Endothelial cell (in vitro differentiated cells): ENCODE measurements at places on chromosomes 1 and 21.

DNA sequence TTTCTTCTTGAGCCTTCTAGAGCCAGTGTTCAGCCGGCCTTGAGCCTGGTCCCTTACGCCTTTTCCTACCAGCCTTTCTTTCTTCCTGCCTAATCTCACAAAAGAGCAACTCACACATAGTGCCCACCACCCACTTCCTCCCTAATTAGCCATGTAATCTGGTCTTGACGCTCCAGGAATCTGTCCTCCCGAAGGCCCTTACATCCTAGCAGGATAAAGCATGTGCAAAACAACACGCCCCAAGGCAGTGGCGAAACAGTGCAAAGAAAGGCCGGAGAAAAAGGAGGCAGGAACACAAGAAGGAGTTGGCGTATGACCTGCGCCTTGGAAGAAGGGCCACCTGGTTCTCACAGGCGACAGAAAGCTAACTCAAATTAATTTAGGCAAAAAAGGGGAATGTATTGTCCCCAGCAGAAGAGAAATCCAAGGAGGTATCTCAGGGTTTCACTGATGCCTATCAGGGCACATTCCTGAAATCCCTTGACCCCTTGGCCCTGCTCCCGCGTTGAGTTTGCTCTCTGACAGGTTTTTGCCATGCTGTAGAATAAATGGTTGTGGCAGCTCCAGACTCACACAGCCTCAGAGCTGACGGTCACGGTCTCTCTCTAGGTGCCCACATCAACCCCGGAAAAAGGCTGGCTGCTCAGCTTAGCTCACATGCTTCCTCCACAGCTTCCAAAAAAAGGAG is 79.0 kb downstream of the ZNF281 start:
- no peak for DNase-seq

DNA sequence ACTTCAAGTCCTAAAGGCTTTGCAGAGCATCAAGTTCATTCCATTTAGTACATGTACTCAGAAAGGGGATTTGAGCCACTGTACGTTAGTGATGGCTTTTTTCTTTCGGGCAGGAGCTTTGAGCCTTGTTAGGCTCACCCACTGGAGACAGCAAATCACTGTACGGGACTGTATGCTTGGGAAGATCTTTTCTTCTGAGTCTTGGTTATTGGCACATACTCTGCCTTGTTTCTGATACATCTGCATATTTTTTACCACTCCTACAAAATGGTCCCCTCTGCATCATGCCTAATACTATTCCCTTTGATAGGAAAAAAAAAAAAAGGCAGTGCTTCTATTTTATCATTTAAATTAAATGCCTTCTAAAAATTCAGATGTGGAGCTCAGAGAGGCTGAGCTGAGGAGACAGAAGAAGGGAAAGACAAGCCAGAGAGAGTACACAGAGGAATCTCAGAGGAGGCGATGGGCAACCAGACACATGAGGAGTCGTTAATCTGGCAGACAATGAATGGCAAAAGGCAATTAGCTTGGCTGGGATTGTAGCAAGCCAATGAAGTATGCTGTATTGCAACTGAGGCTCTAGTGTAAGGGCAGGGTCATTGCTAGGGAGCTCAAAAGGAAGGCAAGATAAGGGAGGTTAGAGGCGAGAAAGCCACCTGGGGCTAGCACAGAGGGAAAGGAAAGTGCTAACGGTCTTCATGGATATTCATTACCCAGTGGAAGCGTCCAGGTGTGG is 39.4 kb downstream of the PHC2 start:
- DNase-seq: no peak

DNA sequence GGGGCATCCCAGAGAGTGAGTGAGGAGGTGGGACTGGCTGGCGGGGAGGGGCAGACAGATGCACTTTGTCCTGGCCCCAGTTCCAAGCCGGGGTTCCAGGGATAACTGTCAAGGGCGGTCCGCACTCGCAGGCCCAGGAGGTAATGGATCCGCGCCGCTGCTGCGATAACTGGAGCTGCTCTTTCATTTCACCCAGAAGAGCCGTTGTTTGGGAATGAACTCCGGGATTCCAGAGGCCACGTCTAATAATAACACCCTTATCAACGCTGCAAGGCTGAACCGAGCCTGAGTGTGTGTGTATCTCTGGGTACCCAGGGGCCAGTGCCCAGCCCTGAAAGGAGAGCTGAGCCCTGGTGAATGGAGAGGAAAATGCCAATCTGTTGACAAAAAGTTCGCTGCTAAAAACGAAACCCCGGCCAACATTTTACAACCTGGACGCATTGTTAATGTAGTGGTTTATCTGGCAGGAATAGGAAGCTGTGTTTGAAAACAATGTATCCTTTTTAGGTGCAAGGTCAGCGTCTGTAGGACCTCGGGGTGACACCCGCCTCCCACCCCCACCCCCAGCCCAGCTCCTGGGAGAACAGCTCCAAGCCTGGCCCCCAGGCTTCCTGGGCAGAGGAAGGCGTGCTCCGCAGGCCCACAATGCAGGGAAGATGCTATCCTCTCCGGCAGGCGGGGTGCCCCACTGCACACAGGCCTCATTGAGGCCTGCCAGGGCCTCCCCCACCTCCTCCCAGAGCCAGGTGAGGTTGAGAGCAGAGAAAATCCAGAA is 119.7 kb downstream of the PROX1 start:
- no peak for DNase-seq

DNA sequence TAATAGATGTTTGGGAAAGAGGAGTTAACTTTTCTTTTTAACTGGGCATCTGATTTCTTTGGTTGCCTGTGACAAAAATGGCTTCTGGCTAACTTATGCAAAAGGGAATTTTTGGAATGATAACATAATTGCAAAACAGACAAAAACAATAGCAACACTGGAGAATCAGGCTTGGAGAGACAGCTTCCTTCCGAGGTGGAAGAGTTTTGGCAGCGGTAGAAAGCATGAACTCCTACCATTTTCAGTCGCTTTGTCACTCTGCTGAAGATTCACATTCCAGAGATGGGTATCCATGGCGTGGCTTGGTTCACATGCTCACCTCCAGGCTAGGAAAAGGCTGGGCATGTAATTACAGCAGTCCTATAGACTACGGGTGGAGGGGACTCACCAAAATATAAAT is 17.2 kb upstream of the FGGY start:
- no peak for DNase-seq

DNA sequence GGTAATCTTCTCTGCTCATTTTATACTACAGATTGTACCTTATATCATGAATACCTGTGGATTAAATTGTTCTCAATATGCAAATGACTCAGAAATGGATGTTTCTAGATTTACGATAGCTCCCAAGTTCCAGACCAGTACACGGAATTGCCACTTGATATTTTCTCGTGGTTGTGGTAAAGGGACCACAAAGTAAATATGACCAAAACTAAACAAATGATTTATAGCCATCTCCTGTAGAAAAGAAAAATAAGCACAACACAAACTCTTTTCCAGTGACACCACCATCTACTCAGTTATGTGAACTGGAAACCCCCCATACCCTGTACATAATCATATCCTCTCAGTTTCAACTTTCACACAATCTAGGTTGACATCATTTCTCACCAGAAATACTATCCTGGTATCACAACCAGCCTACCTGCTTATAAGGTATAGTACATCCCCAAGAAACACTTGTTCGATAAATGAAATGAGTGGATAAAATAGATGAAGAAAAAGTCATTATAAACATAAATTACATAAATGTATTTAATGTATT is 172.3 kb downstream of the ADGRL4 start:
- DNase-seq: no peak

DNA sequence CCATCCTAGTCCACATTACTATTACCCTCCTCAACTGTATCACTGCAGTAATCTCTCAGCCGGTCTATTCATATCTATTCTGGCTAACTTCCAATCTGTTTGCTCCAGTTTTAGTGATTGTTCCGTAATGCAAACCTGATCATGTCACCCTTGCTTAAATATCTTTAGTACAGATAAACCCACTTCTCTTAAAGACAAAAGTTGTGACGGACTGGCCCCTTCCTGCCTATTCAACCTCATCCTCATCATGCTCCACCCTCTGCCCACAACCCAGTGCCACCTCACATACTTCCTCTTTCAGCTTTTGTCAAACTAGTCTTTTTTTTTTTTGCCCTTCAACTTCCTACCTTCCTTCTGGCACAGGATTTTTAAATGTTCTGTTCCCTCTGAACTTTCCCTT is 2.8 kb upstream of the C1orf162 start:
- DNase-seq: no peak

DNA sequence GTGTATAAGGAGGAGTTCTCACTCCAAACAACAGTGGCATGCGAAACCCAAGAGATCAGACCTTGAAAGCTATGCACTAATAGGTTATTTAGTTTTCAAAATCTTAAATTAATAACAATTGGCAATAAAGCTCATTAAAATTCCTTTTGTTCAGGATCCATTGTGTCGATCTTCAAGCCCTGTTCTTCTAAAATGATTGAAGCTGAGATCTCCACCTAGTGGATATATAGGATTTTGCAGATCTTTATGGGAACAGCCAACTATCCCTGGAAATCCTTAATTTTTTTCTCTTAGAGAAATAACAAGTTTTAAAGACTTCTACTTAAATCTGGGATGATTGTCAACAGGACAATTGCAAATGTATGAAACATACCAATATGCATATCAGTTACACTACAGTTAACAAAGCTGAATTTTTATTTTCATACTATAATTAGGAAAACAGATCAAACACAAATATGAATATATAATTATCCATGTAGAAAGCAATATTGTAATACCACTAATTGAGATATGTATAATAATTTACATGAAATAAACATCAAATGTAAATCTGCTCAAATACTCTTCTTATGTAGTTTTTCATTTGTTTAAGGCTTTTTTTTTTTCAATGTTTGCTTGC is 43.3 kb downstream of the LRRC53 start:
- DNase-seq: no peak

- no peak for DNase-seq
Observed at GRCh38 chr1:234973426-234974250, 155.0 kb downstream of the TOMM20 start.

GRCh38 chr1:54172614-54173599 is 20.1 kb upstream of the CDCP2 start:
- DNase-seq: no peak

- no peak for DNase-seq
Observed at GRCh38 chr21:38356883-38357625, 100.3 kb downstream of the KCNJ15 start.

- DNase-seq: no peak
Observed at GRCh38 chr21:44480200-44481053, 25.1 kb downstream of the LRRC3 start.
